ENCODE measurements at places on chromosomes 1 and 21.

DNA sequence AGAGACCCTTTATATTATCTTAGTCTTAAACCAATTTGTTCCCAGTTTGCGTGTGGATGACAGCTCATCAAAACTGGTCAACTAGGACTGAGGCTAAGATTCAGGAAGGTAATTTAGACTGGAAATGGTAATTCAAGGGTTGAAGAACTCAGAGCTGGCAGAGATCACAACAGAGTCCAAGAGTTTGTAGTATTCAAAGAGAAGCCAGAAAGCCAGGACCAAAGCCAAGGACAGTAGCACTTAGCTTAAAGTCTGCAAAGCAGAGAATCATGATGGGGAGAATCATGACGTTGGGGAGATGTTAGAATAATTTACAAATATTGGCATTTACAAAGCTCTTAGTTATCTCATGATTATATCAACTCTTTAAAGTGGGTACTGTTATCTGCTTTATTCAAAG lies 32.6 kb downstream of the RNF11 start:
- DNase-seq, result no peak

DNA sequence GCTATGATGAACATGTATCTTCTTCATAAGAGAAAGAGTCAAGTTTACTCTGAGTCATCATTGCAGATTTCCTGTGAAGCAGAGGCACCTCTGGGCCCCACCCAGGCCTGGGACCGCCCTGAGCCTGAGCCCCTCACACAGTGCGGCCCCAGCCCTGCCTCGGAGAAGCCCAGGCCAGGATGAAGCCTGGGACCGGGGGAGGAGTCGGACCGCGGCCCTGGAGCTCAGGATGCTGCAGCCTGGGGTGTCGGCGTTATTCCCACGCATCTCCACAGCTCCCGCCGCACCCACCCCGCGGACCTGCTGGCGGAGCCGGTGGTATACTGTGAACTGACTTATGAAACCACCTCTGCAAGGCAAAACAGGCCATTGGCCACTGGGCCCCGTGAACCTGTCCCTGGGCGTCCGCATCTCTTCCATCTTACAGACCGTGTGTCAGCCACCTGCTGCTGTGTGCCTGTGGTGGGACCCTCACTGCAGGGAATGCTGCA lies 2.4 kb upstream of the COL6A1 start:
- DNase-seq, result no peak

- DNase-seq, result no peak
These were observed 13.2 kb downstream of the CNTN2 start for GRCh38 chr1:205056188-205056611.

GRCh38 chr1:164443166-164443565 lies 115.8 kb upstream of the PBX1 start:
- no peak for DNase-seq

DNA sequence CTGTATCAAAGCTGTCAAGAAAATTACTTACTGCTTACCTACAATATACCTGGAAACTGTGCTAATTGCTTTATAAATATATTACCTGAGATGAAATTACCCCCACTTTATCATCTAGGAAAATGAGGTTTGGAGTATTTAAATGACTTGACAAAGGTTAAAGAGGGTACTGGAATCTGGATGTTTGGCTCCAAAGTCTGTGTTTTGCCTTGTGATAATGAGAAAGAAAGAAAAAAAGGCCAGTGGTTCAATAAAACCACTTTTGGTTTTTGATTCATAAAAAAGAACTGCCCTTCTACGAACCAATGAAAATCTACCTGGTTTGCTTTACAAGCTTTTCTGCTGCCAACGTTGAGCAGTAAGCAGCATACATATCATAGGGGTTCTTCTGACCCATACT lies 61.3 kb upstream of the MUTYH start:
- no peak for DNase-seq

- no peak for DNase-seq
These were observed 5.8 kb downstream of the SHISA4 start for GRCh38 chr1:201894343-201895119.

- no peak for DNase-seq
These were observed 694.6 kb downstream of the USP25 start for GRCh38 chr21:16424331-16424751.

DNA sequence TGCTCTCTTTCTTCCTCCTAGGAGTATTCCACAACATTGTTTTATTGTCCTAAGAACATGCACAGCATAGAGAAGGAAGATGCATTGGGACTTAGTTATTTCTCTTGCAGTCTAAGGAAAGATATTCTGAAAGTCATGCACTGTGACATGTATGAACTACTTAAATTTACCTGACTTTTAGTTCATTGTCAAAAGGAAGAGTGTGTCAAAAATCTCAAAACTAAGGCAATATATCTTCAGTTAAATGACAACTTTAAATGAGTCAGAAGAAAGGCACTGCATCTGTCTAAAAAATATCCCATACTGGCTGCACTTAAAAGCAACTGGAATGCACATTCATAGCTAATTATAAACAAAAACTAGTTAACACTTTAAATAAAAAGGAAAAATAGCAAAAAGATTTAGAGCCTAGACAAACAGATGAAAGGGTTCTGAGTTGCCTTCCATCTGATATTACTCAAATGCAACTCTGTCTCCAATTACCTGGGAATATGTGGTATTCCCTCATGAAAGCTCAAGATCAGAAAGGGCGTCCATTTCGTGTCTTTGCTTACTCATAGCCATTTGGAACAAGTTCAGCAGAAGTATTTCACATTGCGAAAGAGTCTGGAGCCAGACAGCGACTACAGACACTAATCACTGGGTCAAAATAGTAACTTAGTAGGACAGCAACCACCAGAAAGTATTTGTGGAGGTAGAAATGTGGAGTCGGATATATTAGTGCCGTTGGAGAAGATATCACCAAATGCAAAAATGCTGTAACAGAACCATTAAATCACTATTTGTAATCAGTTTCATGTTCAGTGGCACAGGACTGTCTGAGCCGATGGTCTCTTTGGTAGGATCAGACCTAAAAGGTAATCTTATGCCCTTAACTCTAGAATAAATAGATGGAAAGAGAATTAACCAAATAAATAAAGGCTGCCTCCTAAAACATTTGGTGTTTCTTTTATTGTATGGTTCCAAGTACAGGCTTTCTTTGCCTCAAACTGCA lies 225.7 kb downstream of the GREM2 start:
- no peak for DNase-seq

DNA sequence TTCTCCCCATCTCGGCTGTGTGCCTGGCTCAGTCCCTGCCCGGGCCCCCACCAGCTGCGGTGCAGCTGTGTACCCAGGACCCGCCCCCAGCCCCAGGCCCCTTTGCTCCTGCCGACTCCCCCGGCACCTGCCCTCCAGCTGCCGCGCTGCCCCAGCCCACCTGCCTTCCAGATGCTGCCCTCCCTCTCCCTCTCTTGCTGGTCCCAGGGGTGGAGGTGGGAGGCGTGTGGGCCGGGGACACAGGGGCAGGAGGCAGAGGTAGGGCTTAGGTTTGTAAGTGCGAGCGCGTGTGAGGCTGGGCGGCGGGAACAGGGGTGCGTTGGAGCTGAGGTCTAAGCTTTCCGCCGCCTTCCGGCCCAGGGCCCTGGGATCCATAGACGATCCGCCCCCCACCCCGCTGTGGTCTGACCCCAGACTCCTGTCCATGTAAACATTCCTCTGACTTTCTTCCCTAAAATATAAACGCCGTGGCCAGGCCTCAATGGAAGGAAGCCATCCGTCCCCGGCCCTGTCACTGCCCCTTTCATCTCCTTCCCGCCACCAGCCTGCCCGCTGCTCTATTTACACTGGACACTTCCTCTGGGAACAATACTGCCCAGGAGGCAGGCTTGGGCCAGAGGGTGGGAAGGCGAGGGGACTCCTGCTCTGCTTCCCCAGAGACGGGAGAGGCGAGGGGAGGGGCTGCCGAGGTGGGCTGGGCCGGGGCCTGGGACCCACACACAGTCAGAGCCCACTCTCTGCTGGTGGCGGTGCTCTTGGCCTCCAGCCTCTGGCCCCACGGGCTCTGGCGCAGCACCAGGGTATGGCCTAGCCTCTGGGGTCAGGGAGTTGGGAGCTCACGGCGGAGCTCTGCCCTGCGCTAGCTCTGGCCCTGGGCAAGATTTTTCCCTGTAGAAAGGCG lies 128.3 kb downstream of the CASZ1 start:
- DNase-seq, result no peak

DNA sequence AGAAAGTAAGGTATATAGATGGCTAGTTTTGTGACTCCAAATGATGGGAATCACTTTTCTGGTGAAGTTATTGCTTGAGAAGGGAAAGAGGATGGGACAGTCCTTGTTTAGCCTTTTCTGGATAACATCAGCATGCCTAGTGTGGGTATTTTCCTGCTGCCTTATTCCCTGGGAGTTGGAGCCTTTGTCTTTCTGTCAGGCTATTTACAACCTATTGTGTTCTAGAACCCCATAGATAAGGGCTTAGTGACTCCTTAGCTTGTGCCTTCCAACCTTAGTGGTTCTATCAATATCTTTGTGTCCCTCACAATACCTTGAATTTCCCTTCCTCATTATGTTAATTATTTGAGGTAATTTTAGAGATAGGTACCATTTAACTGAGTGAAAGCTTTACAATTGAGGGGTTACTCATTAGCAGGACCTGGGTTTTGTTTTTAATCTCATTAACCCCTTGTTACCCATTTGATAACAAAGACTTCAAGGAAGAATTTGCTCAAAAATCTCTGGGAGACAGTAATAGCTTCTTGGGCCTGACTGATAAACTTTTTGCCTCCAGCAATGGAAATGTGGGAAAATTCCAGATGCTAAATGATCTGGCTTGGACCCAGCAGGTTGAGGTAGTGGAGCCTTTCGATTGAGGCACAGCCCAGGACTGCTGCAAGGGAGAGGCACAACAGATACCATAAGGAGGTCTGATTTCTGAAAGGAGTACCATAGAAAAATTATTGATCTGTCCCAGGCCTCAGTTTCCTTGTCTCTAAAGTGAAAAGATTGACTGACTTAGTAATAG lies 49.0 kb downstream of the CACHD1 start:
- no peak for DNase-seq

DNA sequence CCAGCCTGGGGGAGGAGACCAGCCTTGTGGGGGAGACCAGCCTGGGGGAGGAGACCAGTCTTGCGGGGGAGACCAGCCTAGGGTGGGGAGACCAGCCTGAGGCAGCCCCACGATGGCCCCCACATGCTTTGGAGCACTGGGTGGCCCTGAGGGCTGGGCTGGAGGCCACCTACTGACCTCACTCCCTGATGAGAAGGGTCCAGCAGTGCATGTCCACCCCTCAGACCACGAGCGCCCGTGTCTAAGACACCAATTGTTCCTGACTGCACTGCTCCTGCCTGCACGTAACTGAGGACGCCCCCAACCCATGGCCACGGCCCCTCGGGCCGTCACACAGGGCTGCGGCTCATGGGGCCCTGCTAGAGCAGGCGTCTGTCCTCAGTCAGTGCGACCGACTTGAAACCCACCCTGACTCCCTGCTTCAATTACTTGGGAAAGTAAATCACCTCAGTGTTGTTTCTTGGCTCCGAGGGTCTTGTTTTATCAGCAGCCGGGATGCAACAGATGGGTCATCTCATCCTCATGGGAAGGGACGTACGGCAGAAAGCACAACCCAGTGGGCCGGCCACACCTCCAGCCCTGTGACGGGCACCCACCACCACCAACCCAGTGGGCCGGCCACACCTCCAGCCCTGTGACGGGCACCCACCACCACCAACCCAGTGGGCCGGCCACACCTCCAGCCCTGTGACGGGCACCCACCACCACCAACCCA lies at the start of gene SPATC1L:
Gene SPATC1L (minus strand): TSS at position 550 of the 715 bp plus-strand sequence. CDS start 1,643 bp downstream, outside the sequence.
- DNase-seq, result no peak

GRCh38 chr1:245879091-245879490 lies 628.0 kb downstream of the SMYD3 start:
- no peak for DNase-seq

- no peak for DNase-seq
These were observed 162.6 kb upstream of the USP25 start for GRCh38 chr21:15567191-15567590.

DNA sequence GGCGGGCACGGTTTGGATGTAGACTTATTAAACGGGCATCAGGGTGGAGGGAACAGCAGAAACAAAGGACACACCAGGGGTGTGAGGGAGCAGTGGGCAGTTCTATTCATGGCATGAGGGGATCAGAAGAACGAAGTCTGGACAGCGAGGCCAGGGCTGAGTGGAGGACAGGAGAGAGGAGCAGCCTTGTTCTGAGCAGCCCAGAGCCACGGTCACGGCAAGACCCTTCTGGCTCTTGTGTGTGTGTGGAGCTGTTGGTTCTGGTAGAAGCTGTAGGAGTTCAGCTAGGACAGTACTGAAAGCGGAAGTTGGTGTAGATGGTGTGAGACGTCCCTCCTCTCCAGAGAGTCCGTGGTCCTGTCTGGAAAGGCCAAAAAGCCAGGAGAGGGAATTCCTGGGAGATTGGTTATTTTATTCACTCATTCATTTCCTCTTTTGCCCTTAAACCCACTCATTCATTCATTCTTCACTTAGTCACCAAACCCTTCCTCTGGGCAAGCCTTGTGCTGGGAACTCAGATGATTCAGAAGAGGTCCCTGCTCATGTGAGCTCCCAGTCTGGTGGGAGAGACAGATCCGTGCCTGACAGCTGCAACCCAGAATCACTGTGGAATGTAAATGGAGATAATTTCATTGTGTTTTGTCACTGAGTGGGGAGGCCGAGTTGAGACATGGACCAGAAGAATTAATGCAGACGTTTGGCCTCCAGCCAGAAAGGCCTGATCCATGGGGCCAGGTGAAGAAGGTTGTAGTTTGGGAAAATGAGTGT lies 4.1 kb upstream of the ACOT11 start:
- no peak for DNase-seq

- no peak for DNase-seq
These were observed 8.8 kb upstream of the CAMK2N1 start for GRCh38 chr1:20494609-20495311.

GRCh38 chr1:220298470-220299205 lies 26.4 kb upstream of the RAB3GAP2 start:
- DNase-seq, result no peak

DNA sequence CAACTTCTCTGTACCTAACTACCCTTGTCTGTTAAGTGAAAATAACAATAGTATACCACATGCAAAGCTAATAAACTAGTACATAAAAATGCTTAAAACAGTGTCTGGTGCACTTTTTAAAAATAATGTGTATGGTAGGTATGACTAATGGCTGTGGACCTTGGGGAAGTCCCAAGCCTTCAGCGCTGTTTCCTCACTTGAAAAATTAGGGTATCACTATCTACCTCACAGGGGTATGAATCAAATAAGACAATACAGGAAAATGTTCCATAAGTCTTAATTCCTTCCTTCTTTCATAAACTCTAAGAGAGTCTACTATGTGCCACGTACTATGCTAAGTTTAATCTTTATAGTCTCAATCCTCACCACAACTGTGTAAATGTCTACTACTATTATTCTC lies 32.0 kb downstream of the EGLN1 start:
- DNase-seq, result no peak

- no peak for DNase-seq
These were observed 52.7 kb downstream of the PKN2 start for GRCh38 chr1:88736633-88737248.

GRCh38 chr1:31811605-31812004 lies 4.2 kb downstream of the SPOCD1 start:
- no peak for DNase-seq

DNA sequence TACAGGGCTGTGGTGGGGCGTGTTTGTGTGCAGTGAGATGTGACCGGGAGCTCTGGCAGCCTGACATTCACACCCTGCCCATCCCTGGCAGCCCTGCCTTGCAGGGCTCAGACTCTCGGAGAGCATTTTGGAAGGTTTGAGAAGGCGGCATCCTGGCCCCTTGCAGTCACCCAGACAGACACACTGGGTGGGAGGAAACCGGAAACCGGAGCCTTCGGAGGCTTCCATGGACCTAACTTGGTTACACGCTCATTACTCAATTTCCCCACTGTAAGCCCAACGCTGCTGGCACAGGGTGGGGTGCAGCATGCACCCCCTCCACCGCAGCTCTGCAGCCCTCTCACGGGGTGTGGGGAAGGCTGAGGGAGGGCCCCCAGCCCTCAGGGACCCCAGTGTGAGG lies 22.2 kb upstream of the RSPO1 start:
- no peak for DNase-seq

GRCh38 chr1:235974616-235975015 lies 90.3 kb downstream of the NID1 start:
- DNase-seq, result no peak

Data from cortex of kidney (tissue), 1 donor.